ENCODE measurements at places on chromosomes 4 and X.

DNA sequence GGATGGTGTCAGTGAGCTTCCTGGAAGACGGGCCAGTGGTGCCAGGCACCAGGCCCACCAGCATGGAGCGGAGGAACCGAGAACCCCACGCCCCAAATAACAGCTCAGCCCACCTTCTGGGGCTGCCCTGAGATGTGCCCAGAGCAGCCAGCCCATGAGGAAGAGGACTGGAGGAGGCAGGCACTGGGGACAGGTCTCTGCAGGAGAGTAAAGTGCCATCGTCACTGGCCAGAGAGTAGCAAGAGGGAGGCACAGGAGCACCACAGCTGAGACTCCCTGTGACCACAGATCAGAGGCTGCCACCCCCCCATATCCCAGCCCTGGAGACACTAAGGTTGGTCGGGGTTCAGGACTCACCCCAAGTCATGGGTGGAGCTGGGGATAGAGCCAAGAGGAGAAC lies 63.0 kb downstream of the PPP2R2C start:
- no peak for DNase-seq

DNA sequence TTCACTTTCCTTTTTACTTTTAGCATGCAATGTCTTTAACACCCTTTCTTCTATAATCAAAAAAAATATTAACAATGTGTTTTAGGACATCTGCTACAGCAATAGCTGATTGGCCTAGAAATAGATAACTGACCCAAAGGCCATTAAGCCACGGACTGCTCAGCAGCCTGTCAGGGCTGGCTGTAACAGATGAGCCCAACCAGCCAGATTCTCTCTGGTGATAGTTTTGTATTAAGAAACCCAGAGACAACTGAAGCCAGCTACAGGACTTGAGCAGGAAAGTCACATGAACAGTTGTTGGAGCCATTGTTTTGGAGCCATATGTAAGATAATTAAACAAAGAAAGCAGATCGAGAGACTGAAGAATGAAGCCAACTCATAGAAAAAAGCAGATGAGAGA lies 80.3 kb downstream of the DDIT4L start:
- no peak for DNase-seq

GRCh38 chrX:153924149-153924861 lies 1.8 kb downstream of the ARHGAP4 start:
- DNase-seq: peak; percentile 73

DNA sequence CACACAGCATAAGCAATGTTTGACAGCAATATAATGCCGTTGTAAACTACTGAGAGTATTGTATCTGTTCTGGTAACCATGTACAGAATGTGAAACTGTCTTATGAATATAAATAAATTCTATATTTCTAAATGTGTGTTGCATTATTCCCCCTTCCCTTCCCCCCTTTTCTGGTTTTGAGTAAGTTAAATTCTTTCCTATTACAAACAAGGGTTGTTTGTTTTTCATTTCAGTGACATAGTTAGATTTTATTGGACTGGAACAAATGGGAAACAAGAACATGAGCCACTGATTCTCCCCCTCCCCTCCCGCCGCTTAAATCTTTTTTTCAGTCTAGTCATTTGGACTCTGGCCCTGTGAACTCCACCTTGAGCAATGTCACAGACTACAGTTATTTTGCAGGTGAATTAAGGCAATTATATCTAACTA lies 69.8 kb downstream of the GPAT3 start:
- no peak for DNase-seq

GRCh38 chr4:152691761-152692160 lies 12.0 kb upstream of the TMEM154 start:
- no peak for DNase-seq

DNA sequence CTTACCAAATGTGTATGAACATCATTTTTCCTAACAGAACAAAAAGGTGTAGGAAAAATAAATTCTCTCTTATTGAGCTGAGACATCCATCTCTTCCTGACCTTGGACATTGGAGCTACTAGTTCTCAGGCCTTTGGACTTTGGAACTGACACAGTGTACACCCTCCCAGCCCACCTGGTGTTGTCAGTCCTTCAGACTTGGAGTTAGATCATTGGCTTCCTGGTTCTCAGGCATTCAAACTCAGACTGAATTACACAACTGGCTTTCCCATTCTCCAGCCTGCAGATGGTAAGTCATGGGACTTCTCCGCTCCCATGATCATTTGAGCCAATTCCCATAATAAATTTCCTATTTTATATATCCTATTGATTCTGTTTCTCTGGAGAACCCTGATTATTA lies 84.8 kb upstream of the EDNRA start:
- DNase-seq: no peak

DNA sequence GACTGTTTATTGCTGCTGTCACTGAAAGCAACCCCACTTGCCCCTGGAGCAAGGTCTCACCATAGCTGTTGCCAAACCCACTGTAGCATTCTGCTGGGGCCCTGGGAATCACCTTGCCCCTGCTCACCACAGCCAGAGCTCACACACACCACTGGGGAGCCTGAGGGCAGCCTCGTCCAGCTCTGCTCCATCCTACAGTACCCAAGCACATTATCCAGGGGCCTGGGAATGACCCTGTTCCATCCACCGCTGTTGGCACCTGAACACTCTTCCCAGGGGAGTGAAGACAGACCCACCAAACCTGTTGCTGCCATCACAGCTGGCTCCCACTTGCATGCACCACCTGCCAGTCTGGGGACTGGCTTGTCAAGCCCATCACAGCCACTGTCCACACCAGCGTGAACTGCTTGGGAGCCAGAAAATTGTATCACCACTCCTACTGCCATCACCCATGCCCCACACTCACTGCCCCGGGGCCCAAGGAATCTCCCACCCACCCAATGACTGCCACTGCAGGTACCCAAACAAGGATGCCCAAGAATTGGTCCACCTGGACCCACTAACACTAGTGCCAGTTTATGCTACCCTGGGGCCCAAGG lies 811.3 kb downstream of the KLHL13 start:
- DNase-seq: no peak
